Kidney (tissue), 22 donors: ENCODE measurements at places on chromosomes 1 and 21.

DNA sequence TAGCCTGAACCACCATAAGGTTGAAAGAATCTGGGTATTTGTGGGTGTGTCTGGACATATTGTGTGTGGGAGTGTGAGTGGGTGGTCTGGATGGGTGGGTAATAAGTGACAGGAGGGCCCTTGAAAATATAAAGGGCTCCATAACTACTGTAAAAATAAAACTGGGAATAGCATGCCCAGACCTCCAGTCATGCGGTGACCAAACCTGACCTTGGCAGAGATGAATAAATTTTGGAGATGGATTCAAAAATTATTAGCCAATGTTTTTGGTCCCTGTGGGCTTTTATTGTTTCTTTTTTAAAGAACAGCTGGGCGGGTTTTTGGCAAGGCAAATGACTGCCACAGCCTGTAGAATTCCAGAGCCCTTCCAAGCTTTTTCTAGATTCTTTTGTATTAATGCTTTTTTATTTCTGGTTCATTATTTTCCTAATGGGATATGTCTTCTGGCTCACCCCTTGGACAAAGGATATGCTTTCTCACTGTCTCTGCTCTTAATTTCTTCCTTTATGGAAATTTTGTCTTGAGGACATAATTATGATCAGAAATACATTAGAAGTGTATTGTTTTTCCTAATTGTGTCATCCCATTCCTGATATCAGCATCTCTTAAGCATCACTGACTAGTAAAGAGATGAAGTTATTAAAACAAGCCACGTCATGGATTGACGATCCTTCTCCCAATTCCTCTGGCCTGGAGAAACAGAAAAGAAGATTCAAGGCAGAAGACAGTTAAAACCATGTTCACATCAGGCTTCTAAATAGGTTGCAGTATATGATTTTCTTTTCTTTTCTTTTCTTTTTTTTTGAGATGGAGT lies 69.5 kb downstream of the NTMT2 start:
- H3K27ac ChIP-seq: no peak overlapping the region
- no peak overlapping the region for H3K4me3 ChIP-seq
- H3K36me3 ChIP-seq: no peaks in the 10 kb centered on the region

DNA sequence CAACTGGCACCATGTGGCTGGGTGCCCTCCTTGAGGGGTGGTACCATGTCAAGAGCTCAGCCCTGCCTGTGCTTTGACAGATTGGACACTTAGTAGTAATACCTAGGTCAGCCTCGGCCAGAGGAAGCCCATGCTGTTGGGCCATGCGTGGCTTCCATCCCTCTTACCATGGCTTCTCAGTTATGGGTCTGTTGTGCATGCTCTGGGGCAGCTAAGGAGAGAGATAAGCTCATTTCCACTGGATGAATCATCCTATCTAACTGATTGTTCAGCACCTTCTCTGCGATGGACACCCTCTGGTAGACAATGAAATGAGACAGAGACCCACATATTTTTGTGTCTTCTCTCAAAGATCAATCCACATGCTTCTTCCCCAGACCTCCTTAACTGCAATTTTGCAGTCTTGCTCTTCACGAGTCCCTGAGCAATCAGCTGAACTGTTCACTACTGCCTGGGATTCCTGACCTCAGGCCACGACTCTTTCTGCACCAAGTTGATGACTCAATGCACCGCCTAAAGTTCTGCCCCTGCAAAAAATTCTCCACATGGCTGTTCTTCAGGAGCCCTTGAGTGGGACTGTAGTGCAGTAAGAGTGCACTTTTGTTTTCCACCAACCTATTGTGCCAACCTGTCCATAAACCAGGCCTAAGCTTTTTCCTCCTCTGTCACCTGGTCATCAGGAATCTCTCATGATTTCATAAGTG lies 6.9 kb upstream of the TRIM62 start:
- no peaks in the 10 kb centered on the region for H3K36me3 ChIP-seq

DNA sequence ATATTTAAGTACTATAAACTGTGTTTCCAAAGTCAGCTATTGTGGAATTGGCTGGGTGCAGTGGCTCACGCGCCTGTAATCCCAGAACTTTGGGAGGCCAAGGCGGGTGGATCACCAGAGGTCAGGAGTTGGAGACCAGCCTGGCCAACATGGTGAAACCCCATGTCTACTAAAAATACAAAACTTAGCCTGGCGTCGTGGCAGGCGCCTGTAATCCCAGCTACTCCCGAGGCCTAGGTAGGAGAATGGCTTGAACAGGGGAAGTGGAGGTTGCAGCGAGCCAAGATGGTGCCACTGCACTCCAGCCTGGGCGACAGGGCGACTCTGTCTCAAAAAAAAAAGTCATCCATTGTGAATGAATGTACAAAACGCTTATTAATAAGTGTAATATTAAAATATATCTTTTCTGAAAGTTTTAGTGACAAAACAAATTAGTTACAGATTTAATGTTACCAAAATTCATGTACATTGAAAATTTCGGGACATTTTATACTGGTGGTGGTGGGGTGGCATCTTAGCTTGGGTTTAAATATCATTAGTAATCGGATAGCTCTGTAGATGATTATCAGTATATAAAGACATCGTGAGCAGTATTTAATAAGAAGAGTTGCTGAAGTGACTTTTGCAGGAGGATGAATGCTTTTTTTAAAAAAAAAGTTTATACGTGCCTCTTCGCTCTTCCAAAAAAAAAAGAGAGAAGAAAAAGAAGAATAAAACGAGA lies 503 bp upstream of the SRSF11 start:
- peaks cover 11% of the 10 kb centered on the region for H3K36me3 ChIP-seq
- H3K27ac ChIP-seq: no peak overlapping the region
- H3K27me3 ChIP-seq: no peaks in the 10 kb centered on the region
- peaks cover 6% of the 10 kb centered on the region for H3K4me1 ChIP-seq
- DNase-seq: no peak
- H3K4me3 ChIP-seq: peak overlapping the region; percentile 72

GRCh38 chr1:47380699-47381098 lies 35.4 kb upstream of the FOXE3 start:
- H3K27ac ChIP-seq: no peak overlapping the region
- no peaks in the 10 kb centered on the region for H3K4me1 ChIP-seq
- no peak for DNase-seq
- no peak overlapping the region for H3K4me3 ChIP-seq
- no peaks in the 10 kb centered on the region for H3K27me3 ChIP-seq

DNA sequence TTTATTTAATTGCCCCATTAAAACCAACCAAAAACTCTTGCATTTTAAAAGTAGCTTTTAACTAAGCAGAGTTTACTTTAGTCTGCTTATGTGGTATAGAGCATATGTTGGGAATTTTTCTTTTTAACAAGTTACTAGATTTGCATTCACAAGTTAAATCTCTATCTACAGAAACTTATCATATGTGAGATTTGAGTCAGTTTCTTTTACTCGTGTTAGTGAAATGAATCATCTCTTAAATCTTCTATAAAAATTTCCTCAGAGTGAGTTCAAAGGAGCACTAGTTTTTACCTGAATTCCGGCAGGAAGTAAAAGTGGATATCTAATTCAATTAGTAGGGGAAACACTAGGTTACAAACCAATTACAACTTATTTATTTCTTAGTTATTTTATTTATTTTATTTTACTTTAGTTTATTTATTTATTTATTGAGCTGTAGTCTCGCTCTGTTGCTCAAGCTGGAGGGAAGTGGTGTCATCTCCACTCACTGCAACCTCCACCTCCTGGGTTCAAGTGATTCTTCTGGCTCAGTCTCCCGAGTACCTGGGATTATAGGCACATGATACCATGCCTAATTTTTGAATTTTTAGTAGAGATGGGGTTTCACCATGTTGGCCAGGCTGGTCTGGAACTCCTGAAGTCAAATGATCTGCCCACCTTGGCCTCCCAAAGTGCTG lies 1609.6 kb upstream of the B3GALT2 start:
- H3K36me3 ChIP-seq: no peaks in the 10 kb centered on the region
- no peaks in the 10 kb centered on the region for H3K27me3 ChIP-seq
- H3K4me3 ChIP-seq: no peak overlapping the region
- no peak overlapping the region for H3K27ac ChIP-seq
- no peaks in the 10 kb centered on the region for H3K4me1 ChIP-seq
- no peak for DNase-seq

- peaks cover 9% of the 10 kb centered on the region for H3K36me3 ChIP-seq
- H3K4me3 ChIP-seq: no peak overlapping the region
- no peak overlapping the region for H3K27ac ChIP-seq
- no peaks in the 10 kb centered on the region for H3K27me3 ChIP-seq
Measured at GRCh38 chr1:35112668-35113067, 33.5 kb downstream of the ZMYM1 start.

- H3K27ac ChIP-seq: no peak overlapping the region
Measured at GRCh38 chr1:174445817-174446216, 1.9 kb upstream of the GPR52 start.

DNA sequence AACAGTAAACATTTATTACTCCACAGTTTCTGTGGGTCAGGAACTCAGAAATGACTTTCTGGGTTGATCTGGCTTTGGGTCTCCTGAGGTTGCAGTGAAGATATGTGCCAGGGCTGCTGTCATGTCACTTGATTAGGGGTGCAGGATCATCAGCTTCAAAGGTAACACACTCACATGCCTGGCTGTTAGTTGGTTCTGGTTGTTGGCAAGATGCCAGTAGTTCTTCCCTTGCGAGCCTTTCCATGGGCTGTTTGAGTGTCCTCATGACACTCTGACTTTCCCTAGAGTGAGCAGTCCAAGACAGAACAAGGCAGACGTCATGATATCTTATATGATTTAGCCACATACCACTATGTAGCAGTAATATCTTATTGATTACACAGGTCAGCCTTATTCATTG lies 1.8 kb downstream of the SWT1 start:
- DNase-seq: no peak
- H3K27ac ChIP-seq: no peak overlapping the region
- no peaks in the 10 kb centered on the region for H3K4me1 ChIP-seq
- H3K4me3 ChIP-seq: no peak overlapping the region
- H3K27me3 ChIP-seq: no peaks in the 10 kb centered on the region
- H3K36me3 ChIP-seq: peaks cover 3% of the 10 kb centered on the region

DNA sequence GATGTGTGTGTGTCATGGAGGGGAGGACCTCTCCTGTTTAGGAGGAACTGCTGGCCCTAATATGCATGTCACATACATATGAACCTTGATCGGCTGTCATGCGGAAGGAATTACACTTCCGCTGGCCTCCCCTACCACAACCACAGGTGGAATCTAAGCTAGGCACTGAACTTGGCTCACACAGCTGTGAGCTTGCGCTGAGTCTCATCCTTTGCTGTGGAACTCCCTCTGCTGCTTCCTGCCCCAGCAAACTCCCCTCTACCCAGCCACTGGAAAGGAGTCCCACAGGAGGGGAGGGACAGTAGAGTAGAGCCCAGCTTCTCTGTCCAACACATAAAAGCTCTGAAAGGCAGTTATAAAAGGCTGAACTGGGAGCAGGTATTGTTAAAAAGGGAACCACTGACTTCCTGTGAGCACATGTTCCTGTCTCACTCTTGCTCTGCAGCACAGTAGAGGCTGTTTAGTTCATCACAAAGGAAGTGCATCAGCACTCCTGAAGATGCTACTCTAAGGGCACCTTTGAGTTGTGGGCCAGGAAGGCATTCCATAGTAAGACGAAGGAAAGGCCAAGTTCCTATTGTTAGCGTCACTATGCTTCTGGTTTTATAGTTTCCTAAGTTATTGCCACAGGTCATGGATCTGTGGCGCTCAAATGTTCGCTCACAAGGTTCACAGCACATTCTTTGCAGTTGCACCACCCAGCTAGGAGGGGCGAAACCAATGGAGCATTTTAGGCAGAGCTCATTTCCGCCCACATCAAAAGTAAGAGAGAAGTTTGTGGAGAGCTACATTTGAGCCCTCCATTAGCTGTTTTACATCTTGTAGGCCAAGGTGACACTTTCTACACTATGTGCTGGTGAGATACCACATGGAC lies 17.7 kb upstream of the PTPRC start:
- no peak overlapping the region for H3K27ac ChIP-seq
- peak; percentile 70 for DNase-seq
- no peaks in the 10 kb centered on the region for H3K36me3 ChIP-seq
- H3K4me3 ChIP-seq: no peak overlapping the region
- H3K4me1 ChIP-seq: no peaks in the 10 kb centered on the region
- H3K27me3 ChIP-seq: no peaks in the 10 kb centered on the region

DNA sequence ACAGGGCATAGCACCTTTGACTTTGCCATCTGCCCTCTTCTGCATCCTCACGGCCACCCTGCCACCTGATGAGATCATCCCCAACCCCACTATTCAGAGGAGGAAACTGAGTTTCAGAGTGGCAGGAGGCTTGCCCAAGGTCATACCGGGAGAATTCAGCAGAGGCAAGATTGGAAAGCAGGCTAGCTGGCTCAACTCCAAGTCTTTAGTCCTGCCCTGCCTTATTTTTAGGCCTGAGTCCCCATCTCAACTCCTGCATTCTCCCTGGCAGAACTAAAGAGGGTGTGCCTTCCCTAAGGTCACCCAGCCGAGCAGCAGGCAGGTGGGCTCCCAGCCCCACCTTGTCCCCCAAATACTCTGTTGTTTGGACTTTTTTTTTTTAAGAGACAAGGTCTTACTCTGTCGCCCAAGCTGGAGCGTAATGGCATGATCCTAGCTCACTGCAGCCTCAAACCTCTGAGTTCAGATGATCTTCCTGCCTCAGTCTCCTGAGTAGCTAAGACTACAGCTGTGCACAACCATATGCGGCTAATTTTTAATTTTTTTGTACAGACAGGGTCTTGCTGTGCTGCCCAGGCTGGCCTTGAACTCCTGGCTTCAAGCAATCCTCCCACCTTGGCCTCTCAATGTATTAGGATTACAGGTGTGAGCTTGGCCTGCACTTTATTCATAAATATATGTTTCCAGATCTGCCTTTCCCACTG lies 13.8 kb upstream of the FGR start:
- H3K4me1 ChIP-seq: no peaks in the 10 kb centered on the region
- H3K4me3 ChIP-seq: no peak overlapping the region
- DNase-seq: no peak
- no peak overlapping the region for H3K27ac ChIP-seq
- H3K36me3 ChIP-seq: no peaks in the 10 kb centered on the region
- no peaks in the 10 kb centered on the region for H3K27me3 ChIP-seq
